ENCODE measurements at places on chromosomes 3 and 15.

- peak; percentile 11 for DNase-seq
Measured at GRCh38 chr3:165624761-165625160, 212.5 kb downstream of the BCHE start.

- DNase-seq = no peak
Measured at GRCh38 chr3:193835414-193835813, 242.4 kb downstream of the OPA1 start.

GRCh38 chr3:149453140-149453805, 21.2 kb upstream of the TM4SF4 start:
- no peak for DNase-seq

GRCh38 chr3:66181764-66182163, 39.0 kb upstream of the SLC25A26 start:
- no peak for DNase-seq

DNA sequence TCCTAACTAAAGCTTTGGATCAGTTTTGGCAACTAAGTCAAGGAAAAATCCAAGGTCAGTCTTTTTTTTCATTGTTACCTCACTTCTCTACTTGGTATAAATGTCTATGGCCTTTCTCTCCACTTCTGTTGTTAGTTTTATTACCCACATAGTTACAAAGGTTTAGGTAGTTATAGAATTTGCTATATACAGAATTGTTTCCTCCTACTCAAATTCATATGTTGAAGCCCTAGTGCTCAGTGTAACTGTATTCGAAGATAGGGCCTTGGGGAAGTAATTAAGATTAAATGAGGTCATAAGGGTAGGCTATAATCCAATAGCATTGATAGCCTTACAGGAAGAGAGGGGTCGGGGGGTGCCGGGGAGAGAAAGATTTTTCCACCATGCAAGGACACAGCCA, 19.7 kb upstream of the STIMATE start:
- no peak for DNase-seq

GRCh38 chr3:100706365-100706764, 2.9 kb upstream of the TFG start:
- no peak for DNase-seq

DNA sequence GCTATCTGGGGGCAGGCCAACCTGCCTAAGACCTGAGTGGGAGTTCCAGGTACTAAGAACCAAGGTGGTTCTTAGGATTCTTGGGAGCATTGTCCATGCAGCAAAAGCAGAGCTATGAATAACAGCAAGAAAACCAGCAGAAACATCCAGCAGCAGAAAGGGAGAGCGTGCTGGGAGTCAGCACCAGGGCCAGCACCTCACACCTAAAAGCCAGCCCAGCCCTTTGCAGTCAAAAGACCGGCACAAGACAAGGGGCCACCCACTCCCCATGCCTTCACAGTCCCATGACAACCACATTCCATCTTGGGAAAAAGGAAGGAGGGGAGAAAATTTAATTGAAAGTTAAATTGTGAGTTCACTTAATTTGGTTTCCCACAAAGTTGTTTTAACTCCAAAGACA, 364.9 kb downstream of the AGBL1 start:
- no peak for DNase-seq

DNA sequence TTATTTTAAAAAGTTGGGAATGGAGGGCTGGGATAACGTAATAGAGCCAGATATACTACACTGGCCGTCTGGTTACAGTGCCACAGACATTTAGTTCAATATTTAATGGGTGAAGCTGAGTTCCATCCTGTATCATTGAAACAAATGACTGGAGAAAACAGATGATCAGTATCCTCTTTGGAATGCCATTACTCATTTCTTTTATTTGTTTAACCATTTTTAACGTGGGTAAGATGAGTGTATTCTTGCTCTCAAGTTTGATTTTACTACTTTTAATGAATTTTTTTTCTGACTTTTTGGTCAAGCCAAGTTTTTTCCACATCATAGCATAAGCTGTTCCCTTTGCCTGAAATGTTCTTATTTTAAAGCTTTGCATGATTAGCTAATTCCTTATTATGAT, 53.9 kb upstream of the GRM7 start:
- no peak for DNase-seq

DNA sequence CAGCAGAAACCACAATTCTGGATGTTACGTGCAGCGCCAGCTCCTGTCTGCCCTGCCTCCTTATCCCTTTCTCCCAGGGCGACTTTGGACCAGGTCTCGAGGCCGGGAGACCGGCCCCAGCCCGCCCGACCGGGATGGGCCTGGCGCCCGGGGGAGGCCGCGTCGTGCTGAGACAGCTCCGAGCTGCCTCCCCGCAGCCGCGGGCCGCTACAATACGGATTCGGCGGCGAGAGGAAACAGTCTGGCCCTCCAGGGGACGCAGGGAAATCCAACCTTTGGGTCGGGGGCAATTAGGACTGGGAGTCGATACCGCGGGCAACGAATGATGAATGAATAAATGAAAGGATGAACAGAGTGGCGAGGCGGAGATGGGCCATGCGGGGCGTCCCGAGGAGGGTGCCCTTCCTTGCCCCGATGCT, 537 bp downstream of the GRAMD2A start:
- DNase-seq = no peak

- DNase-seq = no peak
Measured at GRCh38 chr15:92600856-92601255, 54.7 kb downstream of the FAM174B start.

GRCh38 chr3:42119561-42120355, 28.6 kb downstream of the TRAK1 start:
- no peak for DNase-seq

DNA sequence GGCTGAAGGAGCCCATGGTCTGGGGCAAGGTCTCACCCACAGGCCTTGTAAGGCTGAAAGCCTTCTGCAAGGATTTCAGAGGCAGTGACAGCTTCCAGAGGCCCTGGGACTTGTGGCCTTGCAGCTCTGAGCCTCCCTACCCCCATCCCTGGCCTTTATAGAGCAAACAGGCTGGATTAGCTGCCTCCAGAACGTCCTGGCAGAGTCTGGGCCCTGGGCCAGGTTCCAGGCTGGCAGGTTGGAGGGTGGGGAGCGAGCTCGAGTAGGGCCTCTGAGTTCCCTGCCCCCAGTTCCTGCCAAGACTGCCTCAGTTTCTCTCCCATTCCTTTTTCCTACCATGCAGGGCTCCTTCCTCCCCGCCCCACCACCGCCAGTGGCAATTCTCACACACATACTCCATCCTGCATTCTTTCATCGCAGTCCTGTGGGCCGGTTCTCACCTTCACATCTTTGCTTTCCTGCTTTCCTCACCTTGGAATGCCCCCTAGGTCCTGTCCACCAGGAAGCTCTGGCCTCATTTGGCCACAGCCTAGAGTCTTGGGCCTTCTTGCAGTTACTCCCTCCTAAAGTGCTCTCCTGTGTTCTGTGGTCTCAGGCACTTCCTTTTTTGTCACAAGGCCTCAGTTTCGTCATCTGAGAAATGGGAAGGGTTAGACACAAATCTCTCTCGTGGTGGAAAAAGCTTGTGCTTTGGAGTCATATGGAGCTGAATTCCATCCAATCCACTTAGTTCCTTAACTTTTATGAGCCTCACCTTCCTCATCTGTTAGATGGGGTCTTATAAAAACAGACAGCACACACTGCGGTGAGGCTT, 2.7 kb downstream of the LMAN1L start:
- peak; percentile 38 for DNase-seq

- no peak for DNase-seq
Measured at GRCh38 chr3:197027151-197027895, 2.3 kb downstream of the MELTF start.

GRCh38 chr3:29478611-29479010, 197.7 kb downstream of the RBMS3 start:
- no peak for DNase-seq

- no peak for DNase-seq
Measured at GRCh38 chr3:16464511-16465148, 48.9 kb downstream of the RFTN1 start.

GRCh38 chr15:78257681-78258080, 6.7 kb upstream of the DNAJA4 start:
- no peak for DNase-seq

- no peak for DNase-seq
Measured at GRCh38 chr3:55543181-55543614, 56.1 kb upstream of the WNT5A start.

DNA sequence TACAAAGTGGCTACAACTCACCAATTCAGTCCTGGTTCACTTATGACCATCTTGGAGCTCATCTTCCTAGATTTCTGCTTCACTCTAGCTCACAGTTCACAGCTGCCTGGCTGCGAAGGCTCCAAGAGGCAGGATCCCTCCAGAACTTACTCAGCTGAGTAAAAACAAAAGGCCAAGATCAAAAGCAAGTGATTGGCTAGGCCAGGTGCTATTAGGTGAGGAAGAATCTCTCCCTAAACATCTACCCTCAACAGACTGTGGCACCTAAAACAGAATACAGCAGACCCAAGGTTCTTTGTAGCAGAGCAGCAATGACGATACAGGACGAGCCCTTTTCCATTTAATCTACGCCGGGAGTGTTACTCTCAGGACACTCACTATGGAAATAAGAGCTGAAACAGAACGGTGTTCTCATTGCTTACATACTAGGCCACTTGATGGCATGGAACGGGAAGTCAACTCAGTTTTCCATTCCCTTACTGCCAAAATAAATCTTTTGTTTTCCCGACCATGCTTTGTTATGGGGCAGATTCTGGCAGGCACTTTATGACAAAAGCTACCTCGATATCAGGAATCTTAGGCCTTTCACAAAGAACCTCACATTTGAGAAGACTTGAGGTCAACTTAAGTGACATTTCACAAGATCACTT, 901 bp downstream of the ICE2 start:
- peak; percentile 61 for DNase-seq

GRCh38 chr3:145191543-145191942, 969.4 kb downstream of the PLOD2 start:
- no peak for DNase-seq

DNA sequence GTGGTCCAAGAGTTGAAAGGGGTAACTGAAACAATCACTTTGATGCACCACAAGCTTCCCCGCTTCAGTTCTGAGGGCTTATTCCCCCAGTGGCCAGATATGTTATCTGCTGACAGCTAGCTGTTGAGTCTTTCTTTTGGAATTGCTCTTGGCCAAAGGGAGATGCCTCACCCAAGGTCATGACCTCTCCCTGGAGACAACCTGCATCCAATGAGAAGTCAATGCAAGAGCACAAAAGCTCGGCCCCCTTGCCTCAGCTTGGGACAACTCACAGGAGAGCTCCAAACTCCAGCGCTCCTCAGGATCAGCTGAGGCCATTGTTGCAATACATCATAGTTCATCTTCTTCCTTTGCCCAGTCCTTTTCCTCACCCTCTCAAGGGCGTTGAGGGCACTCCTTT, 31.0 kb upstream of the THBS1 start:
- no peak for DNase-seq

DNA sequence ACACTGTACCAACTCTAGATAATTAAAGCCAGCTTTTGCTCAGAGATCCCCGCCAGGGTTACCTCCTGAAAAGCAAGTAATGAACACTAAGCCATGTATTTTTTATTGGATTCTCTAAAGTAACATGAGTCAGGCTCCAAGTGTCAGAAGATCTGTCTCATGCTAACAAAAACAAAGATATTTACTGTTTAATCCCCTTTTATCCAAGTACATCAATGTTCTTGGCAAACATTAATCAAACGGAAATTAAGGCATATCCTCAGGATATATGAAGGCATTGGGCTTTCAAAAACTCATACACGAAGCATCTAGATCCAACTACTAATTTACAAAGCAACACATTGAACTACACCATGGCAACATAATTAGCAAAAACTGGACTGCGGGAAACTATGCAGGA, 37.2 kb downstream of the MYO5A start:
- DNase-seq = no peak

- no peak for DNase-seq
Measured at GRCh38 chr3:75012791-75013331, 398.4 kb upstream of the CNTN3 start.

- DNase-seq = peak; percentile 43
Measured at GRCh38 chr3:28940530-28940929, 340.3 kb upstream of the RBMS3 start.

- DNase-seq = no peak
Measured at GRCh38 chr3:150734795-150735119, 28.2 kb downstream of the SIAH2 start.

GRCh38 chr3:23113455-23114171, 89.5 kb upstream of the UBE2E2 start:
- DNase-seq = no peak

DNA sequence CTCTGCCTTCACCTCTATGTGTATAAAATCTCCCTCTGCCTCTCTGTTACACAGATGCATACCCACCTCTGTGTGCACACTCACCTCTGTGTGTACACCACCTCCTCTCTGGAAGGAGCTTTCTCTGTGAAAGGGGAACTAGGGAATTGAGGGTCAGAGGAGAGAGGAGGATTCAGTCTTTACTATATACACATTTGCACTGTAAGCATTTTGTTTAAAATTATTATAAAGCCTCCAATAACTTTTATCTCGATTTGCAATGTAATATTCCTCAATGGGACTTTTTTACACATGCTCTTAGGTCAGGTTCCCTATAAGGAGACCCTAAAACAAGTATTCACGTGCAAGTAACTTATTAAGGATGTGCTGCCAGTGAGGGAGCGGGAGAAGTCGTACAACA, 82.5 kb downstream of the OXNAD1 start:
- no peak for DNase-seq

GRCh38 chr3:113354307-113354706, 87.0 kb downstream of the CFAP44 start:
- DNase-seq = no peak

GRCh38 chr15:74269362-74270035, 33.4 kb downstream of the CCDC33 start:
- no peak for DNase-seq

GRCh38 chr3:13143381-13144004, 70.3 kb upstream of the IQSEC1 start:
- peak; percentile 28 for DNase-seq

DNA sequence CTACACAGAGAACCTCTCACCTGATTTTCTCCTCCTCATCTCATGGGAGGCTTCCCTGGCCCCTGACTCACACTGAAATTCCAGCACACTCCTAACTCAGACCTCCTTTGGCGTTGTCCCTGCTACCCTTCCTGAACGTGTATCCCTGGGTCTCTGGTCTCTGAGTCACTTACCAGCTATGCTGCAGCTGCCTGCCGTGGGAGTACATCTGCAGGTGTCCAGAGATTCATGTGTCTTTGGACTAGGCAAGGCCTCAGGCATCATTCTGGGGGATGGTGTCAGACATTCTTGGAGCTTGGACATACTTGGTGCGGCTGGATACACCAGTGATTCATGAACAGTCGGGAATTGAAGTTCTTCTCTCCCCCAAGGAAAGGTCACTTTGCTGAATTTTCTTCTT, 148.8 kb upstream of the TRIM42 start:
- DNase-seq = no peak

- DNase-seq = no peak
Measured at GRCh38 chr15:62307551-62307950, 142.5 kb upstream of the C2CD4B start.

GRCh38 chr15:61003437-61004218, 225.5 kb downstream of the RORA start:
- no peak for DNase-seq

GRCh38 chr15:66724732-66725463, 22.9 kb downstream of the SMAD6 start:
- no peak for DNase-seq

GRCh38 chr3:54871867-54872266, 56.0 kb downstream of the LRTM1 start:
- no peak for DNase-seq

- peak; percentile 37 for DNase-seq
Measured at GRCh38 chr15:59764775-59765174, 75.7 kb upstream of the BNIP2 start.
